Esophagus muscularis mucosa (tissue), 4 donors: ENCODE measurements at places on chromosomes 3 and 15. TPM values are rescaled to one million over a fixed set of nuclear protein-coding genes. Genes with fewer than 3 reads are reported as not detected.

- H3K4me1 ChIP-seq = no peaks in the 10 kb centered on the region
- no peaks in the 10 kb centered on the region for H3K36me3 ChIP-seq
- no peaks in the 10 kb centered on the region for H3K27me3 ChIP-seq
- no peak overlapping the region for H3K4me3 ChIP-seq
Measured at GRCh38 chr3:100875239-100875638, 118.0 kb downstream of the ABI3BP start.

DNA sequence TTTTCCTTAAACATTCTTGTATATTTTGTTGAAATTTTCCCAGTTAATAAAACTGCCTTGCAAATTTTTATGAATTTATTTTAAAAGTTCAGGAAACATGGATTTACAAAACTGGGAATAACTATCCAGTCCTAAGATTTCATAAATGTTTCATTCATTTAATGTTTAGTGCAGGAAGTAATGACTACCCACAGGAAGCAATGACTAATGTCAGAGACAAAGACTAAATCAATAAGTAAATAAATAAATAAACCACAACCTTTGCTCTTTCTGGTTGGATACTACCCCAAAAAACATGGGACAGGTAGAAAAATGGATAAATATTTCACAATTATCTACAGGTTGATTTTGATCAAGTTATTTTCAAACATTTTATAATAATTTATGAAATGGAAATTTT, 48.8 kb upstream of the TMCO5A start:
- no peak for DNase-seq
- H3K36me3 ChIP-seq = no peaks in the 10 kb centered on the region
- peaks cover under 1% of the 10 kb centered on the region for H3K4me1 ChIP-seq

DNA sequence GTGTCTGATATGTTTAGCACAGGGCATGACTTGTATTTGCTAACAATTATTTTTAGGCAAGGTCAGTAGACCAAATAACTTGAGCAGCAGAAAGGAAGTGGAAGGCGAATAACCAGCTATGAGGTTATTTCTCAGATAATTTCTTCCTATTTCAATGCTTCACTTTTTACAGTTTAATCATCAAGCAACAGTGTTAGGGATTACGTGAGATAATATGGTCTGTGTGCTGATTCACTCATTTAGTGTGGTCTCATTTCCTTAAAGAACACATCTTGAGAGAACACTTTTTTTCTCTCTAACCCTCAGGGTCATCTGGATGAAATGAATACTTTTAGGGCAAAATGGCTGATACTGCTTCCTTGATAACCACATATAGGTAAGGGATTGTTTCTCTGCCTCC, 126.0 kb upstream of the CCNL1 start:
- H3K36me3 ChIP-seq = no peaks in the 10 kb centered on the region
- no peak for DNase-seq
- no peak overlapping the region for H3K4me3 ChIP-seq

- H3K4me1 ChIP-seq = no peaks in the 10 kb centered on the region
- no peak overlapping the region for H3K4me3 ChIP-seq
- no peaks in the 10 kb centered on the region for H3K36me3 ChIP-seq
- H3K27me3 ChIP-seq = no peaks in the 10 kb centered on the region
- no peak overlapping the region for H3K27ac ChIP-seq
- DNase-seq = no peak
Measured at GRCh38 chr15:95864467-95864886, 466.0 kb upstream of the NR2F2 start.

SLC24A5 gene
- total RNA-seq = not detected

STAB1 gene
- total RNA-seq = 101 TPM

GP5 gene
- total RNA-seq = 0.34 TPM

- H3K27ac ChIP-seq = no peak overlapping the region
- no peak for DNase-seq
- peaks cover 9% of the 10 kb centered on the region for H3K36me3 ChIP-seq
- H3K27me3 ChIP-seq = no peaks in the 10 kb centered on the region
- H3K4me1 ChIP-seq = peaks cover 34% of the 10 kb centered on the region
Measured at GRCh38 chr3:196971094-196971698, 2.6 kb upstream of the PIGZ start.

GRCh38 chr3:39387411-39387975, 4.3 kb downstream of the SLC25A38 start:
- no peaks in the 10 kb centered on the region for H3K27me3 ChIP-seq
- peaks cover 28% of the 10 kb centered on the region for H3K4me1 ChIP-seq
- peaks cover 30% of the 10 kb centered on the region for H3K36me3 ChIP-seq
- no peak overlapping the region for H3K4me3 ChIP-seq
- DNase-seq = no peak

DNA sequence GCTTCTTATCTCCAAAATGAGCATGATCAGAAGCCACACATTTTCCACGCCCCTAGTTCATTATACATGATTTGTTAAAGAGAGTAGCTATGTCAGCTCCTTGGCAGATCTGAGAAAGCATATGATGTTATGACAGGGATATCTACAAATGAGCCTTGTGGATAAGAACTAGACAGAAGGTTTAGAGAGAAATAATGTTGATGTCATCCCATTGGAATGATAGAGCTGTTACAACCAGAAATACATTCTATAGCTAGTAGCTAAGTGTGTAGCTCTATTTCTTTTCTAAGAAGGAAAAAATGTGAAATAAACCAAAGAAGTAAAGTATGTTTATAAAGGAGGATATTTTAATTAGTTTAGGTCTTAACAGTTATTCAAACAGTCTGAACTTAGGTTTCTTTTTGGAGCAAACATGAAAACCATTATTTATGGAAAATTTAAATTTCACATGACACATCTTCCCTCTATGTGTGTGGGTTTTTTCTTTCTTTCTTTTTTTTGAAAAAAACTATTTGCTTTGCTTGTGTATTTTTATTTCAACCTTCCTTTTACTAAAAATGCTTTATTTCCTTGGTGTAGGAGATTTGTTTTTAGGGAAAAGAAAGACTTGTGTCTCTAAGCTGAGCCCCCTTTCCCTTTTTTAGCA, 167.7 kb downstream of the GHSR start:
- no peaks in the 10 kb centered on the region for H3K36me3 ChIP-seq
- H3K4me1 ChIP-seq = peaks cover 38% of the 10 kb centered on the region
- H3K27me3 ChIP-seq = no peaks in the 10 kb centered on the region

DNA sequence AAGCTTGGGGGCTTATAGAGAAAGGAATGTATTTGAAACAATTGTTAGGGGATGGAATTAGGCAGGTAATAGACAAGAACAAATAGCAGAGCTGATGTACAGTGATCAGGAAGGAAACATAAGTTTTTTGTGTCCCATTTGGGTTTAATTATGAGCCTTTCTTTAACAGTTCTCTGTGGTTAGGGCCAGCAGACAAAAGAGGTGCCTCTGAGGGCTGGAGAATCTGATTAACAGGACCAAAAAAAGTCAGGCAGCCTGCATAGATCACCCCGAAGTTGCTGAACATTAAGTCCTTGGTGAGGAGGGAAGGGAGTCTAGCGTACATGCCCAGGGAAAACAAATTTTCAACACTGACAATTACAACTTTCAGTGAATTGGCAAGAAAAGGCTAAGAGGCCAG, 88.6 kb upstream of the SPRED1 start:
- H3K27ac ChIP-seq = no peak overlapping the region
- no peaks in the 10 kb centered on the region for H3K4me1 ChIP-seq
- H3K4me3 ChIP-seq = no peak overlapping the region
- H3K27me3 ChIP-seq = no peaks in the 10 kb centered on the region

CCR3 gene
- not detected for total RNA-seq

DNA sequence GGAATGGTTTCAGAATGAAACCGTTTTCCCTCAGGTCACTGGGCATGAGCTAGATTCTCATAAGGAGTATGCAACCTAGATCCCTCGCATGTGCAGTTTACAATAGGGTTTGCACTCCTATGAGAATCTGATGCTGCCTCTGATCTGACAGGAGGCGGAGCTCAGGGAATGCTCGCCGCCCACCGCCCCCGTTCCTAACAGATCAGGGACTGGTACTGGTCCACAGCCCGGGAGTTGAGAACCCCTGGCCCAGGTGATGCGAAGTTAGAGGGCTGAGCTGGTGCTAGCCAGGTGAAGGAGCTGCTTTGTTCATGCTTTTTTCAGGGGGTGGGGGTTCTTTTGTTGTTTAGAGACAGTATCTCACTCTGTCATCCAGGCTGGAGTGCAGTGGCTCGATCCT, 15.5 kb upstream of the PLXNA1 start:
- DNase-seq = no peak
- H3K36me3 ChIP-seq = no peaks in the 10 kb centered on the region

CLPX gene
- total RNA-seq = 41.1 TPM

DNA sequence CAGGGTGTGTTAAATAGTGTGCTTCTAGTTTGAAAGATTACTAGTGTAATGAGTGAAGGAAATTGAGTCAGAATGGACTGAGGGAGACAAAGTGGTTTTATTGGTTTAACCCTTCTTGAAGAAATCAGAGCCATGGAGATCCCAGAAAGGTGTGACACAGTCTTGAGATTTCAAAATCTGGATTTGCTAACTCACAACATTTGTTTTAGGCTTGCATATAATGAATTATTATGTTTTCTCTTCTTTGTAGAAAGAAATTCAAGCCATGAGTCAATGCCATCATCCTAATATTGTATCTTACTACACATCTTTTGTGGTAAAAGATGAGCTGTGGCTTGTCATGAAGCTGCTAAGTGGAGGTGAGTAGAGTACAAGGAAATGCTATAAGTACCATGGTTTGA, 25.1 kb downstream of the OXSR1 start:
- H3K4me1 ChIP-seq = peaks cover 11% of the 10 kb centered on the region
- H3K27me3 ChIP-seq = no peaks in the 10 kb centered on the region
- H3K4me3 ChIP-seq = no peak overlapping the region
- H3K27ac ChIP-seq = no peak overlapping the region
- peaks cover 8% of the 10 kb centered on the region for H3K36me3 ChIP-seq

GPR149 gene
- not detected for total RNA-seq

- DNase-seq = no peak
- no peak overlapping the region for H3K4me3 ChIP-seq
- H3K27me3 ChIP-seq = no peaks in the 10 kb centered on the region
- H3K4me1 ChIP-seq = no peaks in the 10 kb centered on the region
- H3K36me3 ChIP-seq = no peaks in the 10 kb centered on the region
- no peak overlapping the region for H3K27ac ChIP-seq
Measured at GRCh38 chr3:128335621-128336296, 130.9 kb downstream of the DNAJB8 start.

DNA sequence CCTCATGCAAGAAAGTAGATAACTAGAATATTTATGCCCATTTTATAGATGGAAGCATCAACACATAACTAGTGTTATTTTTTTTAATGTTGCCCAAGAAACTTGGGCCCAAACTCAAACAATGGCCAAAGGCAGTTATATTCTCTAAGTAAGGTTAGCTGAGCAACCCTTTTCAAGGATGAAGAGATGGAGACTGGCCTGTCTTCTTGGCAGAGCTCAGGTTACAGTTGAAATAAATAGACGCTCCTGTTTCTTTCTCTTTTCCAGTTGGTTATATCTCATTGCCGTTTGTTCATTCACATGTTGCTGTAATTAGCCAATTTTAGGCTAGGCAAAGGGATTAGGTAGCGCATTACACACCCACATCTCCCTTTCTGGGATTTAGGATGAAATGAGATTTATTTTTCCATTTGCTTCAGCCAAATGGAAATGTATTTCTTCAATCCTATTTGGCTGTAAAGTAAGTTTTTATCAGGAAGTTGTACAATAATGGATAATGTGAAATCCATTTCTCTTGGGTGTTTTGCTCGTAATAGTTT, 93.2 kb downstream of the CMSS1 start:
- DNase-seq = no peak
- peaks cover 12% of the 10 kb centered on the region for H3K4me1 ChIP-seq
- peak overlapping the region; percentile 35 for H3K27ac ChIP-seq
- no peak overlapping the region for H3K4me3 ChIP-seq
- H3K27me3 ChIP-seq = no peaks in the 10 kb centered on the region
- H3K36me3 ChIP-seq = no peaks in the 10 kb centered on the region

DNA sequence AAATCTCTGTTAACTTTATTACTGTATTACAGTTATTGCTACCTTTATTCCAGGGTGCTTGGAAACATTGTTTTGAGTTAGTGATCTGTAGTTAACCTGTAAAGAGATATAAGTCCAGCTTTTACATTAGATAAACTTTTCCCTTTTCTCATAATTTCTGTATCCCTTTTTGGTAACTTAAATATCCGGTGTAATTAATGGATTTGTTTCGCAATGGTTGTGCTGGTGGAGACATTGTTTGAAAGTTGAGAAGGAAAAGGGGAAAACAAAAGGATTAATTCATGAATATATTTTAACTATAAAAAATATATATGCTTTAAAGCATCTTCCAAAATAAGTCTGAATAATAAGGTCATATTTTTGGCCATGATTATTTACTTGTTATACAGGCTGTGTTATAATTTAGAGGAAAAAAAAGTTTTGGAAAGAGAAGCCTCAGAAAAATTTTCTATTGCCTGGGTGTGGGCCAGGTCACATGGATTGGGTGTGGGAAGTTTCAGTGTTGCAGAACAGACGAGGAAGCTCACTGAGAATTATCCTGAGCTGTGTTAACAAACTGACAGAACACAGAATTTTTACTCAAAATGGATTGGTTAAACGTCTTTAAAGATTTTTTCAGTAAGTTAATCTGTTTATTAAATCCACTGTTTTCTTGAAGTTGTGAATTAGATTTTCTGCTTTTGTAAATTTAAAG, 27.7 kb upstream of the IL20RB start:
- peaks cover 7% of the 10 kb centered on the region for H3K36me3 ChIP-seq
- no peak for DNase-seq
- H3K27ac ChIP-seq = peak overlapping the region; percentile 46
- no peaks in the 10 kb centered on the region for H3K27me3 ChIP-seq

BFSP2 gene
- not detected for total RNA-seq
